Effector CD8-positive, alpha-beta T cell (primary cell): ENCODE measurements at places on chromosomes 4 and X.

DNA sequence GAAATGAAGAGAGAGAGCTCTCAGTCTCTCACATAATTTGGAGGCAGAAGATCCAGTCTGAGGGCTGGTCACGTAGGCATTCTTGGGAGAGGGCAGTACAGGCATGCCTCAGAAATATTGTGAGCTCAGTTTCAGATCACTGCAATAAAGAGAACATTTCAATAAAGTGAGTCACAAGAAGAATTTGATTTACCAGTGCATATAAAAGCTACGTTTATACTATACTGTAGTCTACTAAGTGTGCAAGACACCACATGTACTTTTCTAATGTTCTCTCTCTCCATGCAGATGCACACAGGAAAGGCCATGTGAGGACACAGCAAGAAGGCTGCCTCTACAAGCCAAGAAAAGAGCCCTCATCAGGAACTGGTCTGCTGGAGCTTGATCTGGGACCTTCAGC lies 583.5 kb upstream of the FAT1 start:
- no peak for DNase-seq

DNA sequence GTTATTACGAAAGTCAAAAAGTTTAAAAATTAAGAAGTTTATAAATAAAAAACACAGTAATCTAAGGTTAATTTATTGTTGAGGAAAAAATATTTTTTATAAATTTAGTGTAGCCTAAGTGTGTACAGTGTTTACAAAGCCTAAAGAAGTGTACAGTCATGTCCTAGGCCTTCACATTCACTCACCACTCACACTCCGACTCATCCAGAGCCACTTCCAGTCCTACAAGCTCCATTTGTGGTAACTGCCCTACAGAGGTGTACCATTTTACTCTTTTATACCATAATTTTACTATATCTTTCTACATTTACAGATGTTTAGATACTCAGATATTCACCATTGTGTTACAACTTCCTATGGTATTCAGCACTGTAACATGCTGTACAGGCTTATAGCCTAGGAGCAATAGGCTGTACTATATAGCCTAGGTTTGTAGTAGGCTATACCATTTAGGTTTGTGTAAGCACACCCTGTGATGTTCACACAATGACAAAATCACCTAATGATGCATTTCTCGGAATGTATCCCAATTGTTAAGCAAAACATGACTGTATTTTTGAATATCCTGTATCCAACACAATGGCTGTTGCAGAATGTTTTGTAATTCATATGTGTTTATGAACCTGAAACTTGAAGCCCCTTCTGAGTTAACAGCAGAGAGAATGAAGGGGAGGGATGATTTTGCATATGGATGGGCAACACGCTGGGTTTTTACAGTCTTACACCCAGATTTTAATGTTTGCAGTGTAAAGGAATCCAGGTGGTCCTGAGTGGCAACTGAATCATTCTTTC lies 3.1 kb downstream of the PPBP start:
- DNase-seq, result no peak

DNA sequence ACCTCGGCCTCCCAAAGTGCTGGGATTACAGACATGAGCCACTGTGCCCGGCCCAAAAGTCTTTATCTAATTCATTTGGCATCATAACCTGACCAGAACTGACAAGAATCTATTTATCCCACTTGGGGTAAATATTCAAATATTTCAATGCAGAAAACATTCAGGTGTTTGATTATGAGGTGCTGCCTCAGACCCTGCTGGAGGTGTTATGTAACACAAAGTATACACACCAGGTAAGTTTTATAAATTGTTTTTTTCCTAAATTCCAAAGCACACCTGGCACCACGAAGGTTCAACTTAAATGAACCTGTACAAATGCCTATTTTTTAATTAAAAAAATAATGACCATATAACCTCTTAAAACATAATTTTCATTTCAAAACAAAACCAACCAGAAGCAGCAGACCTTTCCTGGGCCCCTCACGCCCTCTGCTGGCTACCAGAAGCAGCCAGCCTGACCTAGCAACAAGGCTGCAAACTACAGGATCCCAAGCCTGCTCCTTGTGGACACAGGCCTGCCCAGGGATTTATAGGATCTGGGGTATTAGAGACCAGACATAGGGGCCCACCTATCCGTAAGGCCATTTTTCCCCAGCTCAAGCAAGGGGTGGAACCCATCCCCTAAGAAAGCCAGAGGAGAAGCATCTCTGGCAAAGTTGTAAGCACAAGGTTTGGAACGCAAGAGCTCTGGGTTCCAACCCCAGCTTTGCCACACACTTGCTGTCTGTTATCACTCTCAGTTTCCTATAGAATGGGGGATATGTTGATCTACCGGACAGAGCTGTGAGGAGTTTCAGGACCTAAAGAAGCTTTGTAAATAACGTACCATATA lies 11.7 kb downstream of the OTUD5 start:
- DNase-seq, result peak; percentile 15

DNA sequence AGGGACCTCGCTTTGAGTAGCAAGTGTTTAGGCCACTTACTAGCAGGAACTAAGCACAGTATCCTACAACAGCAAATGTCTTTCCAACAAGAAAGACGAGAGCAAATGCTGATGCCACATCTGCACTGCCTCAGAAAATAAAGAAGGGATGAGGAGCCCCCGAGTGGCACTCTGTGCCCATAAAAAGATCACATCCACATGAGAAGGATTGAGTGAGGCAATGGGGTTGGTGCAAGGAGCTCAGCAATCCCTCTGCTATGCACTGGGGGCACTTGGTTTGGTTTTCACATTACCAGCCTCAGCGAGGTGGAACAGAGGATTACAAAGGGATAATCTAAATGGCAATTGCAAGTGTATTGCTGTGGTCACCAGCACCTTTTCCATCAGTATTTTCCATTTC lies 252.8 kb upstream of the SLC7A11 start:
- DNase-seq, result no peak

- no peak for DNase-seq
These were observed 102.6 kb upstream of the PDE5A start for GRCh38 chr4:119731146-119731742.

- no peak for DNase-seq
These were observed 648 bp downstream of the GPC4 start for GRCh38 chrX:133414406-133415275.

DNA sequence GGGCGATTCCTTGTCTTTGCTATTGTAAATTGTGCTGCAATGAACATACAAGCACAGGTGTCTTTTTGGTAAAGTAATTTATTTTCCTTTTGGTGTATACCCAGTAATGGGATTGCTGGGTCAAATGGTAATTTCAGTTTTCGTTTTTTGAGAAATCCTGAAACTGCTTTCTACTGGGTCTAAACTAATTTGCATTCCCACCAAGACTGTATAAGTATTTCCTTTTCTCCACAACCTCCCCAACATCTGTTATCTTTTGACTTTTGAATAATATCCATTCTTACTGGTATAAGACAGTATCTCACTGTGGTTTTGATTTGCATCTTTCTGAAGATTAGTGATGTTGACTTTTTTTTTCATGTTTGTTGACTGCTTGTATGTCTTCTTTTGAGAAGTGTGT lies 2506.0 kb downstream of the PCDH7 start:
- no peak for DNase-seq
